ENCODE measurements at places on chromosomes 6 and 20. TPM values are rescaled to one million over a fixed set of nuclear protein-coding genes. Genes with fewer than 3 reads are reported as not detected.

LPIN3 gene
- polyA plus RNA-seq = 32.4 TPM

ADGRB3 gene
- polyA plus RNA-seq = not detected

GRCh38 chr6:22083119-22083518 is 213.7 kb downstream of the PRL start:
- no peak for DNase-seq

DNA sequence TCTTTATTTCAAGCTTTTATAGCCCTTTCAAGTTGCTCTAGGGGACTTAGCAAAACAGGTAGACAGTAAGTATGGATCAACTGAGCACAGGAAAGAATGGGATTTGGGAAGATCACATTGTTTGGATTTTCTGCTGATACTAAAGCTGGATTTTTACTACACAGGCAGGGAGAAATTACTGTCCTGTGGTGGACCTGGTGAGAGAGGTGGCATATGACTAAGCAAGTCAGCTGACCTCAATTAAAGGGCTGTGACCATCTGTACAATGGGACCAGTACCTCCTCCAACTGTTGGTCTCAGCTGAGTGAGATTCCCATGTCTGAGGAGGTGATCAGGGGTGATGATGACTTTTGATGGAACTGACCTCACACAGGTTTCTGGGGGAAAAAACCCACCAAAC is 28.0 kb downstream of the RREB1 start:
- DNase-seq = no peak

- DNase-seq = no peak
These were observed 14.8 kb upstream of the NNAT start for GRCh38 chr20:37506152-37506725.

DNA sequence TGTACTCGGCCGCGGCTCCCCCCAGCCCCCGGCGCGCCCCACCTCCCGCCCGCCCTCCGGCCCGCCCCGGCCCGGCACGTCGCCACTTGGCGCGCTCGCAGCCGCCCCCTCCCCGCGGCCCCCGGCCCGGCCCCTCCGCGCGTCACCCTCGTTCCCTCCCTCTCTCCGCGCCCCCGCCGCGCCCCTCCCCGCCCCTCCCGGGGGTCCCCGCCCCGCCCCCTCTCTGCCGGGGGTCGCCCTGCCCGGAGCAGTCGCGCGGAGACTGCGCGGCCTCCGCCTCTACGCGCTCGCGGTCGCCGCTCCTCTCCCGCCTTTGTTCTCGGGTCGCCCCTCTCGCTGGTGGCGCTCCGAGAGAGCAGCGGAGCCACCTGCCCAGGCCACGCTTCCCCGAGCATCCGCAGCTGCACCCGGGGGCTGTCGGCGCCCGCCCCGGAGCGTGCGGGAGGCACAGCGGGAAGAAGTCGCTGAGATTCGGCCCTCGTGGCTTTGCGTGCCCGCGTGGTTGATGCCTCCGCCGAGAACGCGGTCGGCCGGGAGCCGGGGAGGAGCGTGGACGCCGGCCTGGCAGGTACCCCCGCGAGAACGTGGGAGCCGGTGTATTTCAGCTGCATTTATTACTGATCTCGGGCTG is at the start of gene PHF10:
Gene PHF10, minus strand, starts transcription at position 7 of the 631 bp plus-strand sequence. CDS start 569 bp downstream, outside the sequence.
- no peak for DNase-seq

GRCh38 chr20:59207742-59208357 is 44.2 kb downstream of the ZNF831 start:
- no peak for DNase-seq

Data from keratinocyte (primary cell).